ENCODE measurements at places on chromosomes 2 and 18.
A peak's percentile ranks its signal among the peaks of the same experiment; 100 is the strongest.

DNA sequence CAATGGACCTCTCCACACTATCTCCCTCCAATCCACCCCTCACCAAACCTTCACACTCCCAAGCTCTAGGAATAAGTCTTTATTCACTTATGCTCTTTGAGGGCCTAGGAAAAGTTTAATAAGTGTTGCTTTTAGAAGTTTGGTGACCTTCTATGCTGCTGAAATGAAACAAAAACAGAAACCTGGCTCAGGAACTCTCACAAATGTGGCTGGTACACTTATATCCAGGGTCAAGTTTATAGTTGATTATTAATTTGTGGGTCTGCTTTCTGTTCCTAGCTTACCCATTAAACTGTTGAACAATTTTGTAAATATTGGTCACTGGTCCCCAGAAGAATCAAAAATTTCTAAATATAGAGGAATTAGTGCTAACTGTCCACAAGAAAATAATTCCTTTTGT lies 14.2 kb upstream of the ANKRD44 start:
- no peak for DNase-seq

DNA sequence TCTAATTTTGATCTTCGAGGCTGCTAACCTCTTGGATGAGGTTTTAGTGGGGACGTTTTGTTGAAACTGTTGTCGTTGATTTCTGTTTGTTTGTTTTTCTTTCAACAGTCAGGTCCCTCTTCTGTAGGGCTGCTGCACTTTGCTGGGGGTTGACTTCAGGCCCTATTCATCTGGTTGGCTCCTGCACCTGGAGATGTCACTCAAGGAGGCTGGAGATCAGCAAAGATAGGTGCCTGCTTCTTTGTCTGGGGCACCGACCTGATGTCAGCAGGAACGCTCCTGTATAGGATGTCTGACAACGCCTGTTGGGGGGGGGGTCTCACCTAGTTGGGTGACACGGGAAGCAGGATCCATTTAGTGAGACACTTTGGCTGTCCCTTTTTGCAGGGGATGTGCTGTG lies 915.6 kb upstream of the CHAC2 start:
- no peak for DNase-seq

DNA sequence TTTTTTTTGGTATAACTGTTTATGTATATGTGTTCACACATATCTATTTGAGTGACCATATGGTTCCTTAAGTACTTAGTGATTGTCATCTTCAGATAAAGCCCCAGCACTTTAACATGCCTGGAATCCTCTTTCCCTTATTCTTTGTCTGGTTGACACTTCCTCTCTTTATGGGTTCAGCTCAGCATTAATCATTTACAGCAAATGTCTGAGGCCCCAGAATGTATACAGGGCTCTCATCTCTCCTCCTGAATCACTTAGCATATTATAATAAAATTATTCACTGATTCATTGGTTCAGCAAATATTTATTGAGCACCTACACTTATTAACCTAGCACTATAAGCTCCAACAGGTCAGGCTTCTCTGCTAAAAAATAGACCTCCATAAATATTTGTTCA lies 43.5 kb upstream of the CD28 start:
- DNase-seq, result no peak

- DNase-seq, result no peak
These were observed 77.9 kb upstream of the ARL5A start for GRCh38 chr2:151905963-151906632.

- DNase-seq, result no peak
These were observed 1.6 kb downstream of the MAP4K4 start for GRCh38 chr2:101698844-101699754.

GRCh38 chr2:8086796-8087479 lies 594.9 kb upstream of the ID2 start:
- peak; percentile 73 for DNase-seq

GRCh38 chr2:188244383-188244782 lies 47.3 kb upstream of the GULP1 start:
- DNase-seq, result peak; percentile 13

GRCh38 chr2:134359367-134360081 lies 105.7 kb downstream of the MGAT5 start:
- DNase-seq, result peak; percentile 41

GRCh38 chr2:98484121-98484557 lies 39.5 kb downstream of the INPP4A start:
- DNase-seq, result no peak

GRCh38 chr2:69483024-69483423 lies 45.8 kb upstream of the NFU1 start:
- DNase-seq, result no peak

DNA sequence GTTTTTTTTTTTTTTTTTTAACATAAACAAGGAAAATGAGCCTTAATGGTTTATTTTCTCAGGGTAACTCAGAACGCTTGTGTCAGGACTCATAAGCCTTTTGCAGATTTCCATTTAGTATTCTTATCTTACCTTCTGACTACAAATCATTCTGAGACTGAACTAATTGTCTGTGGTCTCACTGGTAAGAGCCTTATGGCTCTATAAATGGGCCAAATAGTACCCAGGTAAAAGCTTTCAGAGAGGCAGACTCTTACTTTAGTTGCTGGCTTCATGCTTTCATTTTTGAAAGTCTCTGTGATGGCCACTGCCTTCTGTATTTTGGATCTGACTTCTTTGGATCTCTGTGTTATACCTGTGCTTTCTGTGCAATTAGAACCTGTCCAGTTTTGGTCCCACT lies 403.4 kb downstream of the RIT2 start:
- DNase-seq, result no peak

DNA sequence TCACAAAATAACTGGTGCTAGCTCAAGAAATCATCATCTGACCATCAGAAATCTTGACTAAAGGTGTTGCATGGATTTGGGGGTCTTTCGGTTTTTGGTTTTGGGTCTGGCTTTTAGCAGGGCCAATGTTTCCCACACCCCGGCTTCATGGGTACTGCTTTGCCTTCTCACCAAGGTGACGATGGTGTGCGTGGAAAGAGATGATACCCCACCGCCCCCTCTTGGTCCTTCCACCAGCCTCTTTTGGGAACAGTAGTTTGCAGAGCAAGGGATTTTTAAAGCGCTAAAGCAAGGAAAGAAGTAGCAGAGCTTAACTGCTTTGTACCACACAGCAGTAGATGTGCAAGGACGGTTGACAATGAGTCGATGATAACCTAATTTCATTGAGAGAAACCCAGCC lies 42.3 kb downstream of the BOLA3 start:
- DNase-seq, result no peak

DNA sequence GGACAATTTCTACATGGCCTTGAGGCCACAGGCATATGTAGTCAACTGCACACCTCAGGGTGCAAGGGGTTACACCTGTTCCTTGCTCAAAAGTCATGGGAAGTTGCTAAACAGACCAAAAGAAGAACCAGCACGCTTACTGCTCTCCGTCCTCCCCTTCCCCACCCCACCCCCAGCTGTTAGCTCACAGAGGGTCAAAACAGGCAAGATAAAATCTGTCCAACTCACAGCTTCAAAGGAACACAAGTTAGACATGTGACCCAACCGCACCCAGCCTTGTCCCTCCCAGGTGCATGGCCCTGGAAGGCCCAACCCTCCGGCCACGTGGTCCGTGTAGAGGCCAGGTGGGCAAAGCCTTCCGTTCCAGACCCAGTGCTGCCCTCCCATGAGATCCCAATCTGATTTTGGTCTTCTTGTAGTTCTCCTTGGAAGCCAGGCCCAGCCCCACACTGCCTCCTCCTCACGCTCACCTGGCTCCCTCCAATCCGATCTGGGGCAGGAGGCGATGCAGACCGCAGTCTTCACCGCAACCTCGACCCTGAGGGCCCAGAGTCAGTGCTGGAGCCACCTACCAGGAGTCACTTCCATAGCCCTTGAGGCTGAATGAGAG lies 14.5 kb upstream of the ASPRV1 start:
- DNase-seq, result no peak

- DNase-seq, result no peak
These were observed at the start of gene DRC1 for GRCh38 chr2:26401739-26402541. Gene DRC1, plus strand, starts transcription at chr2:26401920. Its CDS starts 70 bp downstream, at chr2:26401990.

- DNase-seq, result no peak
These were observed 16.6 kb downstream of the KCNG2 start for GRCh38 chr18:79814373-79814772.

DNA sequence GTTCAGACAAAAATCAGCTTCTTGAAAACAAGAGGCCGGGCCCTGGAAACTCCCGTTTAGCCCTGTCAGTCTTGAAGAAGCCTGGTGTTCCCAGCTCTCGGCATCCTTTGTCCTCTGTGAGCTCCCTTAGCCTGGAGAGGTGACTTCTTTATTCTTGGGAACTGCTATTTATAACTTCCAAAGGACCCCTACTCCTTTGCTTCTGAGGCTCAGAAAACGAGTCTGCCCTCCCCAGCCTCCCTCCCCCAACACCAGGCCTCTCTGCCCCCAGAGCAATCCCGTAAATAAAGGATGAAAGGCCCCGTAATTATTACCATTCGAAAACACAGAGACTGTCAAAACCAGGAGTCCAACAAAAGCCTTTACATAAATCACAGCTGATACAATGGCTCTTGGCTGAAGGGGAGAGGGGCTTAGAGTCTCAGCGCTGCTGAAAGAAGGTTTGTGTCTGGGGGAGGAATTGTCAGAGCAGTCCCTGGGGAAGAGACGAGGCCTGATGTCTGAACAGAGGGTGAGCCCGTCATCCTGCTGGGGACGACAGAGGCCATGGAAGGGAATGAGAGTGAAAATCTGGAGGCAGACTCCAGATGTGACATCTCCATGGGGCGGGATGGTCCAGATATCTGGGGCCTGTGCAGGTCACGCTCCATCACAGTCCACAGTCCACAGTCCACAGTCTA lies 283.0 kb downstream of the MYCN start:
- DNase-seq, result no peak

- DNase-seq, result no peak
These were observed 31.9 kb downstream of the CNRIP1 start for GRCh38 chr2:68287580-68288441.

GRCh38 chr2:55088400-55088799 lies 38.1 kb upstream of the RTN4 start:
- no peak for DNase-seq

GRCh38 chr2:162241571-162241970 lies 1.7 kb downstream of the FAP start:
- no peak for DNase-seq

GRCh38 chr2:9053534-9053931 lies 50.0 kb upstream of the MBOAT2 start:
- DNase-seq, result no peak

DNA sequence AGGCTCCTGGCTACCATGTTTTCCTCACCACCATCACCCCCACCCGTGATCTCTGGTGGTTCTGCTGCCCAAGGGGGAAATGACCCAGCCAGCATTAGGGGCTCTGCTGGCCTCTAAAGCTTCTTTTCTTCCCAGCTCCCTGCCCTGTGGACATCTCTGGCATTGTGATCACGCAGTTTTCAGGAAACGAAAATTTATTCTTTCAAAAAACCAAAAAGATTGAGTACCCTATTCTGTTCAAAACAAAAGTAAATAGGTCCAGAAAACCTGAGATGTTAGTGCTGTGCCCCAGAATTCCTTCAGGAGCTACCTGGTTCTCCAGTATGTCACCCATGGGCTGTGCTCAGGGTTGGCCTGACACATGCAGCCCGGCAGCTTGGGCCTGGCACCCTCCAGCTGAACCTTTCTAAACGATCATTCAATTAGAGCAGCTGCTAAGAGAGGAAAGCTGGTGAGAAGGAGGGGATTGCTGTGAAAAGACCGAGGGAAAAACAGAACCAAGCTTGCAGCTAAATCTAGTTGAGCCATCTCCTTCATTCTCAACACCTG lies 157.5 kb downstream of the MGAT5 start:
- DNase-seq, result no peak

GRCh38 chr2:188629753-188630527 lies 338.3 kb downstream of the GULP1 start:
- no peak for DNase-seq

- no peak for DNase-seq
These were observed 89.2 kb downstream of the LIPG start for GRCh38 chr18:49651033-49651432.

DNA sequence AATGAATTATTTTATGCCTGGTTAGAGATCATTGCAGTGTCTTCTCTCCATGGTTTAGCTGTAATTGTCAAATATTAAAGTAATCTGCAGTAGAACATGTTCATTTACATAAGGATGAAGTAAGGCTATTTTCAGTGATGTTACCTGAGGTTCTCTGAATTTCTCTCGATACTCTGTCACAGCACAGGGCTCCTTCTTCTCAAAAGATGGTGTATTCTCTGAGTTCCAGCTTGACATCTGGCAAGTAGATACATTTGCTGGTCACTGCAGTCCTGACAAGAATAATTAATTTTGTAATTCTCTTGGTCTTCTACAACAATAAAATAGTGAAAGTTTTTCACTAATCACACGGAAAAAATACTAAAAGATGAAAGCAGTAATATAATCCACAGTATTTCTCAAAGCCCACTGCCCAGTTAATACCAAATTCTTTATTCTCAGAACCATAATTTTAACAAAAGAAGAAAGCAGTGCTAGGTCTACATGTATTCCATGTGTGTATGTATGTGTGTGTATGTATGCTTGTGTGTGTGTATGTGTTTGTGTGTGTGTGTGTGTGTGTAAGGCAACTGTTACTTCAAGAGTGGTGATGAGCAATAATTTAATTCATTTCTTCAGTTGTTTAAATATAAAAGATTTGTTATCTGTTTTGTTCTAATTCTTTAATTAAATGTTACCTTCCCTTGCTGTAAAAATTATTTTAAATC lies 1165.5 kb upstream of the SLC39A10 start:
- DNase-seq, result no peak
